ENCODE measurements at places on chromosomes 7 and 10.

DNA sequence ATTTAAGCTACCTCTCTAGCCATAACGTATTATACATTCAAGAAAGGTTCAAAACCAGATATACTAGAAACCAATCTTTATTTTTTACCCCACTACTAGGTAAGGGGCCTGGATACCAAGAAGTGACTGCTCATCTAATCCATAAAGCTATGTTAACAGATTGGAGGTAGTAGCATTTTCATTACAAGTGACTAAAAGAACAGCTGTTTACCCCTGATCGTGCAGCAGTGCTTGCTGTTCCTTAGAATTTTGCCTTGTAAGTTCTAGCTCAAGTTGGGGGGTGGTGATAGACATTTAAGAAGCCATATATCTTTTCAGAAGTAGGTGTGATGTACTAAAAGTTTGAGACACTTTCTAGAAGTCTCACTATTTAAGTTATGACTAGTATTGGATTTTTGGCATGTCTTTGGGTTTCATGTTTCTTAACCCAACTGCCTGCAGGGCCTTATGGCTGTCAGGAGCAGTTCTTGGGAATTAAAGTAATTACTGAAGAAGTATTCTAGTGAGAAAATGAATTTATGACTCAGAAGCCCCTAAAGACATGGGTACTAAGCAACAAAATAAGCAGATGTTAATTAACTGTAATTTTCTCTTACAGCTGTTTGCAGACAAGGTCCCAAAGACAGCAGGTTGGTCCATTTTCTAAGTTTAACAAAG is 2.3 kb downstream of the PPIA start:
- no peak for DNase-seq

DNA sequence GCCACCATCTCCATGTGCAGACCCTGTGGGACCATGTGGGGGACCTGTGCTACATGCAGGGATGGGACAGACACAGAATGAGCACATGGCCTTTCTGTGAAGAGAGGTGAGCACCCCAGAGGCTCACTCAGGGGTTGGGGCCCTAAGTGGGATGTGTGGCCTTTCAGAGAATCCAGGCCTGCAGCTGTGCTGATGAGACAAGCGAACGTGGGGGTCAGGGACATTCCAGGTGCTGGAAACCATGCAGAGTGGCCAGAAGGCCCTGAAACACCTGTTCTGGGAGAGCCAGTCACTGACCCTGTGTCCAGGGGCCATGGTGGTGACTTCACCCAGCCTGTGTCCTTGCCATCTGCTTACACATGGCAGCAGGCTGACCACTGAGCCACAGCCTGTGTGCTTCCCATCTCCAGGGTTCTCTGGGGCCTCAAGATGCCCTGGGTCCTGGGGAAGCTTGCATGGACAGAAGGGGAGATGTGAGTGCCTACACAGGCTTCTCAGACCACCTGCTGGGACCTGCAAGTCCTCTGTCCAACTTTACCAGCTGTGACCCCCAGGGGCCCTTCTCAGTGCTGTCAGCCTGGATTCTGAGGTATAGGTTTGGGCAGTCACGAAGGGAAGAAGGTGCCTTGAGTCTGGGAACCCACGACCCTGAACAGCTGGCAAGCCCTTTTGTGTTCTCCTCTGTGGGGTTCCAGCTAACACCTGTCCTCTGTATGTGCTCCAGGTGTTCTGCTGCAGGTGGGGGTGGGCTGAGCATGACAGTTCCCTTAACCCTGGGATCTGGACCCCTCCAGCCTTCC is 17.6 kb downstream of the RAMP3 start:
- DNase-seq: no peak

DNA sequence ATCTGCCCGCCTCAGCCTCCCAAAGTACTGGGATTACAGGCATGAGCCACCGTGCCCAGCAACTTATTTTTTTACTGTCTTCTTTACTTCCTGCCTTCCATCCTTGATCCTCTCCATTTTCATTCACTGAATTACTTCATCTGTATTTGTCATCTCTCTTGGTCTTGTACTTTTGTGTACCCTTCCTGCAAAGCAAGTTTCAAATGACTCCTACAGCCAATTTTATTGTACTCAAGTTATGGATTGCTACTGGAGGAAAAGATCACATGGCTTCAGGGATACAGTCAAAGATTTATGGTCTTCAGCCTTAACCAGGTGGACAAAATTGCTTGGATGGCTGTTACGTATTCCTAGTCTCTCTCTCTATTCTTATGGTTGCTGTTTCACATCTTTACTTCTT is 22.6 kb downstream of the SEPTIN7 start:
- DNase-seq: no peak

- DNase-seq: no peak
Measured at GRCh38 chr10:62658516-62658915, 146.0 kb upstream of the ADO start.

DNA sequence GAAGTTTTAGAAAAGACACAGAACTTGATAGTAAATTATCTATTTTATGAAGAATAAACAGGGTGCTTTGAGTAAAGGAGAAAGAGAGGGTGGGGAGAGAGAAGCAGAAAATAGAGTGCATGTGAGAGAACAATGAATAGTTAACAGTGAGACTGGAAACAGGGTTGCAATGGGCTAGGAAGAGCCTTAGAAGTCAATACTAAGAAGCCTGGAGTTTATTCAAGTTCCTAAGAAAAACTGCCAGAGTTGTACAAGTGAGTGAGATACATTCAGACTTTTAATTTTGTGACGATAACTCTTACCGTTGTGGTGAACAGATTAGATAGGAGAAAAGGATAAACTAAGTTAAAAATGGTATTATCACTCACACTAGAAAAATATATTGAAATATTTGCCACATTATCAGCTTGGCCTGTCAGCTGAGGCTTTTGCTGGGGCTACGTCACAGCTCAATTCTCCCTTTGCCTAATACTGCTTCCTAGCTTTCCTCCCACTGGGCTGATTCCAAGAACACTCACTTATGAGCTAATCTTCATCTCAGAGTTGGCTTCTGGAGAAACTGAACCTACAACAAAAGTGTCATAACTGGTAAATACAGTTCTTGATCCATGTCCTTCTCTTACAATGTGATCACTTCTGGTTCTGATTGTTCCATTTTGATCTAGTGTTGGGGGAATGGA is 92.7 kb downstream of the SEMA3D start:
- DNase-seq: no peak

DNA sequence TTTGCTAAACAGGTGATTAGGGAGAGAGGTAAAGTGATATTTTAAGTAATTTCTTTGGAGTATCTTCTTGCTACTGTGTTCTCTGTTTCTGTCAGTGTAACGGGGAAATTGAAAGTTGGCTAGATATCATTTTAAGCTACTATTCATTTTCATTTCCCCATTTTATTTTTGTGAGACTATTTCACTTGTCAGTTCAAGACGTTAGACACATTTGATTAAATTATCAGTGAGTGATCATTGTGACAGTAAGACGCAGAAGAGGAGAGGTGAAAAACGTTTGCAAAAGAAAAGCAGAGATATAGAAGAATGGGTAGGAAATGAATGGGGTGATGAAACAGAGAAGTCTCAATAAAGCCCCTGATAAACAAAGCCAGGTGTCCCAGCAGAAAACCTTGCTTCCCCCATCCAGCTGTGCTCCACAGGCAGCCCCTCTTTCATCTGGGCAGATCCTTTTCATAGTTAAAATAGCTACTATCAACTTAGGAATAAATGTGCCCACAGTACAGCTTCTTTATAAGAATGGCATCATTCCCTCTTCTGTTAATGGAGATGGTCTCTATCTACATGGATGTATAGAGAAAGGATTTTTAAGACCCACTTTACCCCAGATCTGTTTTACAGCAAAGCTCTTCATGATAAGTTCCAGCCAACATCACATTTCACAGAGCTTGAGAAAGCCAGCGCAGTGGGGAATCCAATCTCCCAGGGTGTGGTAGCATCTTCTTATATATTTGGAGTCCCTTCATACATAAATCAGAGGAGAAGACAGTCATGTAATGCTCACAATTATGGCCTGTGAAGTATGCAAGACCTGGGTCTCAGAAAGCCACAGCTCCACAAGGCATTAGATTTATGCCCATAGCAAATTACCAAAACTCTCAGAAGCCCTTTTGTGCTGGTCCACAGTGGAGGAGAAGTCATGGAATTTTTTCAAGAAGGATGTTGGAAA is 138.1 kb upstream of the ITGB1 start:
- no peak for DNase-seq

GRCh38 chr10:107409522-107409921 is 245.0 kb upstream of the SORCS1 start:
- no peak for DNase-seq

- no peak for DNase-seq
Measured at GRCh38 chr7:106566672-106567071, 94.3 kb downstream of the CCDC71L start.

DNA sequence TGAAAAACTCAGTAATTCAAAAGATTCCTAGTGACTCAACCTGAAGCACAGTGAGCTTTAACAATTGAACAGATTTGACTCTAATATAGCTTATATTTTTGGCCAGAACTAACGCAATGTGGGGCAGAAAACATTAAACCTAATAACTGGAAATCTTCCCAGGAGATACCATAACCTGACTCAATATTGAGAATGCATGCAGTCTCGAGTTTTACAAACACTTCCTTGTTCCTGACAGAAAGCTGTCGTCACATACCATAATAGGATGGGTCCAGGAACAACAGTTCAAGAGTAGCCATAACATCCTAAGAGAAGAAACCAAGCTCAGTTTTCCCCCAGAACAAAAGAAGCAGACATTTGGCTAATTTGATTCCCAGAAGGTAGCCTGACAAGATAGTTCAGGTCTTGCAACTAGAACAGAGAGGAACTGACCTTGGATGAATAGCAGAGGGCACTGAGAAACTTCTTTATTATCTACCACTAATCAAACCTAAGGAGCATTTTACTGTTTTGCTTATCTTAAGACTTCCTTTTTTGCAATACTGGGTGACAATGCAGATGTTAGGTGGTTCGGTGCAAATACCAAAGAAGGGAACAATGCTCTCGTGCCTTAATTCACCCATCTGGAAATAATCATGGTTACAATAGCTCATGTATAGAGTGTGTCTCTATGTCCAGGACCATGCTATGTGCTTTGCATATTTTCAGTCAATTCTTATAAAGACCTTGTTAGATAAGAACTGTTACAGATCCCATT is 38.6 kb upstream of the ACSL5 start:
- DNase-seq: no peak

GRCh38 chr7:139799586-139799985 is 21.8 kb upstream of the HIPK2 start:
- no peak for DNase-seq

- no peak for DNase-seq
Measured at GRCh38 chr10:125640653-125641052, 42.3 kb downstream of the TEX36 start.

DNA sequence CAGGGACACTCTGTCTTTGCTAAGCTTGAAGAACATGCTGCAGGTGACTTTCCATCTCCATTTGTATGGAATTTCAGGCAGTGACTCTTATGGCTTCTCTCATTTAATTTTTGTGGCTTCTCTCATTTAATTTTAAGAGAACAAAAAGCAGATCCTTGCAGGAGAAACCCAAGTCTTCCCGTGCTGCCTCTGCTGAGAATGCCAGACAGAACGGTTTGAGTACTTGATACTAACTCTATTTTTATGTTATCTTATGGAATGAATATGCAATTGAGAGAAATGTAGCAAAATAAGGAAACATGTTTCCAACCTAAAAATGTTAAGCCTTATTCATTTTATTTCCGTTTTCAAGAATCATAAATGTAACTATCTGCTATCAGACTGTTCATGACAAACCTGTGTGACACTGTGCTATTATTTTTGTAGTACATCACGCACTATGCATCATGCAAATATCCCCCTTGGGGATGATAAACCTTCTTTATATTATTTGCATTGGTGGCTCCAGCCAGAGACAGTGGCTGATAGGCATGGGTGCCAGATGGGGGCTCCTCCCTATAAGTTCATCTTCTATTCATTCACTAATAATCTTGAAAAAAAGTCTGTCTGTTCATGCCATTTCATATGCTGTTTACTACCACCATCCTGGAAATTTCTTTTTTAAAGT is 6.9 kb upstream of the RAPGEF5 start:
- DNase-seq: no peak

GRCh38 chr7:131521651-131522163 is 34.7 kb downstream of the PODXL start:
- DNase-seq: no peak

DNA sequence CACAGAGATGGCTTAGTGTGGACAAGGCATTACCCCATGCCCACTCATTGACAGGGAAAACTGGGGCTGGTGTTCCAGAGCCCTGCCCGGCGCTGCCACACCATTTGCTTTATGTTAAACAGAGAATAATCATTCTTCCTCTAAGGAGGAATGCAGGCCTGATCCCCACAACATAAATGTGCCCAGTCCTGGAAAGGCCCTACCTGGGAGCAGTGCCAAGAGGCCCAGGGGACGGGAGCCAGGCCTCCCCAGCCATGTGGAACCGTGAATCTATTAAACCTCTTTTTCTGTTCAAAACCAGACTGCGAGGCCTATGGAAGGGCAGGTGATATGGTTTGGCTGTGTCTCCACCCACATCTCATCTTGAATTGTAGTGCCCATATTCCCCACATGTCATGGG is 264.1 kb downstream of the GRID1 start:
- no peak for DNase-seq
